ENCODE measurements at places on chromosomes 1 and 21.

DNA sequence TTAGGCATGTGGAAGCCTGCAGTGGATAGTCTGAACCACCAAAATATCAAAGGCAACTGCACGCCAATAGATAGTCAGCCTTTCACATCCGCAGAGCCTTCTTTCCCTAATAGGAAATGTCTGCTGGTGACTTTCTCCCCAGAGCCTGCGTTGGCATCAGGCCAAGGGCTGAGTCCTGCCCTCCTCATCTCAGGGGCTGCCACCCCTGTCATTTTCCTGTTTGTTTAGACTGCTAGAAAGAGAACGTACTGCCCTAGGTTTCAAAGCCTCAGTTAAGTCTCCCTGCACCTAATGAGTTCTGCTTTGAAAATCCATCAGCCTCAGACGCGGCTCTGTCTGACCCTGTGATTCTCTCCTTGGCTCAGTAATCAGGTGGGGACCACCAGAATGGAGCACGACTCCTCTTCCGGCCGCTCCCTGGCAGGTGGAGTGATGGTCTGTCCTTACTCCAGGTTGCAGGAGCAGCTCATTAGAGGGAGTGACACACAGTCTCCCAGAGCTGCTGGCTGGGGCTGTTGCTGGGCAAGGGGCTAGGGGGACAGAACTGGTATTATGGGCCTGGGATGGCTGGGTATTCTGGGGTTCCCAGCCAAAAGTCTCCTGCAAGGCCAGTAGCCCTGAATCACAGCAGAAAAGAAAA, 27.3 kb downstream of the STUM start:
- DNase-seq, result no peak

DNA sequence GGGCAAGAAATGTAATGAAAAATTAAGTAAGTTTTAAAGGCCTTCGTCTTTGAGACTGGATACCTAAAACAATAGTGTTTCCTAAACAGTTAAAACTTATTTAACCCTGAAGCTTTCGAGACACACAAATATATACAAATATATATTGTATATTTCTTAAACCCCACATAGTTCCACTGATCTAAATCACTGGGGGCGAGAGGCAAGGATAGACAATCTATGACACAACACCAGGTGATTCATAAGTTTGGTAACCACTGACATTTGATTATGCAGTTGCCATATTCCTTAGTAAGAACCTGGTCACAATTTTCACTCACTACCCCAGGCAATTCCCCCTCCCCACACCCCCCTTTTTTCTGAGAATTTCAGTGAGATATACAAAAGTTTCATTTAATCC, 55.3 kb upstream of the BOLA1 start:
- no peak for DNase-seq

DNA sequence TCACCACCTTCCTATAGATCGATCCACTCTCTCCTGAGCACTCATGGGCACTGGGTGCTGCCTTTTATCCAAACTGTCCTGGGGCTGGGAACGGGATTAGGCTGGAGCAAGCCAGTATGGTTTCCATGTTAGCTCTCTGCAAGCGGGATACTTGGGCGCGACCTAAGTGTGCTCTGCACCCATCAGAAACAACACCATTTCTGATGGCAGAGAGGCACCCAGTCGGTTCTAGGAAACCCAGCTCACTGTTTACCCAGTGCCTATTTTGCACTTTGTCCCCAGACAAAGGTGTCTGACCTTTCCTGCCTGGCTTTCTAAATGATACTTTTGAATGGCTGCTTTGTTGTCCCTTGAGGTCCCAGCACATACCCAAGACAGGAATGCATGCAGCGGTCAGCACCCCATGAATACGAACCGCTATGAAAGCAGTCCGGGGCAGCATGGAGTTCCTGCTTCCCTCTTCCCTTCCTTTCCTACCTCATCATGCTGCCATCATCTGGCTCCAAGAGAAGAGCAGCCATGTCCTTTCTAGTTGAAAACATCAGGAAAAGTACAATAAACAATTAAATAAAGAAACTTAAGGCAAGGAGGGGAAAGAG, 83.9 kb downstream of the TRABD2B start:
- no peak for DNase-seq

- no peak for DNase-seq
These were observed 53.4 kb upstream of the EDN2 start for GRCh38 chr1:41537788-41538351.

- DNase-seq, result no peak
These were observed 458 bp downstream of the ZC3H12A start for GRCh38 chr1:37474697-37475379.

GRCh38 chr1:219500327-219500897, 112.5 kb downstream of the ZC3H11B start:
- no peak for DNase-seq

DNA sequence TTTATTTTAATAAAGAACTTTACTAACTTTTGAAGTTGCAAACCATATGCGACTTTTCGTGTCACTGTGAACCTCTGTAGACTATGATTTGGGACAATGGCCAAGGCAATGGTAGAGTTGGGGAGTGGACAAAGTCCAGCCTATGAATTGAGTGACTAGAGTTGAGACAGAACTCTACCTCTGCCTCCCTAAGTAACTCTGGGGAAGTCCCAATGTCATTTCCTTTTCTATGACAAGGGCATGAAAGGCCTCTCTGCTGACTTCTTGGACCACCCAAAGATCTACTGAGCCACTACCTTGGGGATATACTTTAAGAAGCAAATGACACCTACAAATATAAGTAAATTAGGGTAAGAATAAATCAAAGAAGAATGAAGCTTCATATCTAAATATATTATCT, 19.3 kb downstream of the BEND5 start:
- DNase-seq, result no peak

- DNase-seq, result no peak
These were observed 271.3 kb upstream of the B3GALT2 start for GRCh38 chr1:193457676-193458075.

GRCh38 chr1:244383278-244383884, 68.3 kb downstream of the ADSS2 start:
- DNase-seq, result no peak

DNA sequence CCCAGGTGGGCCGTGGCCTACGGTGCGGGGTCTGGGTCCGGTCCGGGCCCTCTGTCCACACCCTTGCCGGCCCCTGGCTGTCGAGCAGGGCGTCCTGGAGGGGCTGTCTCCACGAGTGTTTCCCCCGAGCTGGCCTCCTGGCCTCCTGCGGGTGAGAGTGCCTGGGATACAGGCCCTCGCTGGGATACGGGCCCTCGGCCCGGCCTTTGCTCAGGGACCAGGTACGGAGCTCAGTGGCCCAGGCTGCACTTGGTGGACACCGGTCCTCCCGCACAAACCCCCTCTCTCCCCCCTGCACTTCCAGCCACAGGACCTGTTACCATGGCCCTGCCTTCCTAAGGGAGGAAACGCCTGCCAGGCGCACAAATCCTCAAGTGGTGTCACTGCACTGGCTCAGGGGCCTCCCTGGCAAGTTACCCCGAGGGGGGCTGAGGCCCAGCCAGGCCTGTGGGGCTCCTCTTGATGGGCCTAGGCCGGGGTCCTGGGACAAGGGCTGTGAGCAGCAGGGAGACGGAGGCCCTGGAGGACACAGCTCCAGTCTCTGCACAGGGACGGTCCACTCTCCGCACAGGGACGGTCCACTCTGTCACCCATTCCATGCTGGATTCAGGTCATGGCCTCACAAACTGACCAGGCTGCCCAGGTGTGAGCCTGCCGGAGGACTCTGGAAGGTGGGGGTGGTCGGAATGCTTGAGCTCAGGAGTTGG, 18.2 kb upstream of the RNF223 start:
- DNase-seq, result no peak

Data from esophagus squamous epithelium (tissue), 5 donors.